Daoy (cell line): ENCODE measurements at places on chromosomes 13 and 19. TPM values are rescaled to one million over a fixed set of nuclear protein-coding genes. Genes with fewer than 3 reads are reported as not detected.

ARHGEF7 gene
- total RNA-seq, result 8.8 and 12.6 TPM in 2 replicates

ARRDC5 gene
- not detected in 2 replicates for total RNA-seq

SHISA2 gene
- total RNA-seq, result 100 and 138 TPM in 2 replicates

CAPN12 gene
- not detected in 2 replicates for total RNA-seq

IGLON5 gene
- 0.24 TPM in 1 of 2 replicates, not detected in the other for total RNA-seq

VASP gene
- total RNA-seq, result 121 and 175 TPM in 2 replicates

LRFN3 gene
- 1.2 and 1.4 TPM in 2 replicates for total RNA-seq

ZSWIM4 gene
- total RNA-seq, result 4.6 and 5.4 TPM in 2 replicates

EDNRB gene
- total RNA-seq, result 1.5 and 2.1 TPM in 2 replicates

LILRB3 gene
- not detected in 2 replicates for total RNA-seq

THSD8 gene
- not detected in 2 replicates for total RNA-seq
